Panc1 (cell line): ENCODE measurements at places on chromosomes 13 and 19. TPM values are rescaled to one million over a fixed set of nuclear protein-coding genes. Genes with fewer than 3 reads are reported as not detected.

Gene ZNF426
- 6.1 TPM for total RNA-seq

Gene PLIN5
- total RNA-seq: 0.64 TPM

Gene LILRB2
- total RNA-seq: not detected

- no peaks in the 10 kb centered on the region for H3K4me1 ChIP-seq
- H3K4me3 ChIP-seq: no peak overlapping the region
- H3K27ac ChIP-seq: no peak overlapping the region
- H3K27me3 ChIP-seq: no peaks in the 10 kb centered on the region
- no peaks in the 10 kb centered on the region for H3K36me3 ChIP-seq
Observed at GRCh38 chr13:25633093-25633492, 261.3 kb downstream of the ATP8A2 start.

GRCh38 chr19:40990972-40991381, at the start of gene CYP2B6:
CYP2B6 (plus strand) TSS chr19:40991282; CDS start chr19:40991306, 24 bp downstream.
- H3K27me3 ChIP-seq: no peaks in the 10 kb centered on the region
- no peaks in the 10 kb centered on the region for H3K36me3 ChIP-seq
- DNase-seq: no peak

DNA sequence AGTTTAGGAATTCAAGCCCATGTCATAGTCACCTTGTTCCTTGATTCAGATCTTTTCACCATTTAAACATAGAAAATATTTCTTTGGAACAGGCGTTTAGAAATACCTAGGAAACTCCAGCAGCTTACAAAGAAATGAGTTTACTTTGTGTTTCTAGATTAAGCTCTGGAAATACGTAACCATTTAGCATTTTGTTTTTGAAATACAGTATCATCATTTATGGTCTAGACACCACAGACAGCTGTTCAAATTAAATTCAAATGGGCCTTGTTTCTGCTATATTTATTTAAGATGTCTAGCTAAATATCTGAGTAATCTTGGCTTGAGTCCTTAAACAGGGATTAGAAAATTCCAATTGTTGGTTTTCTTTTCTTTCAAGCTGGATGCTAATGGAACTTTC, 228.5 kb downstream of the NDFIP2 start:
- H3K27ac ChIP-seq: no peak overlapping the region
- no peaks in the 10 kb centered on the region for H3K36me3 ChIP-seq
- no peaks in the 10 kb centered on the region for H3K4me1 ChIP-seq
- no peaks in the 10 kb centered on the region for H3K27me3 ChIP-seq
- DNase-seq: no peak
- H3K4me3 ChIP-seq: no peak overlapping the region

DNA sequence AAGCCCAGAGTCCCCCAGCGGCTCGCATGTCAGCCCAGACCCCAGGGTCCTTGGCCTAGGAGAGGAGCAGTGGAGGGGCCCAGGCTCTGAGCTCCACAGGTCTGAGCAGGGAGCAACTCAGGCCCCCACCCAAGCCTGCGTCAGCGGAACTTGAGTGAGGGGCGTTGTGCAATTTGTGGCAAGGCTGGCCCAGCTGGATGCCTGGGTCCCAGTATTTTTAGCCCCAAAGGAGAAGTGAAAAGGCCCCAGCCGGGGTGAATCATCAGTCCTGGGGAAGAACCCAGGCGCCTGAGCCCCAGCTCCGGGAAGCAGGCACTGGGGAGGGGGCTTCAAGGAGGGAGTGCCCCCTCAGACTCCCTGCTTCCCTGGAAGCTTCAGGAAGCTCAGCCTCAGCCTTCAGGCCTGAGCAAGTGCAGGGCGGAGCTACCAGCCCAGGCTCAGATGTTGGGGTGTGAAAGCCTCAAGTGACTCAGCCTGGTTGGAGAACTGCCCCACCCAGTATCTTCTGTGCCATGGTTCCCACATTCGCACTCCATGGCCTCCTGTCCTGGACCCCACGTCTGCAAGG, 7.2 kb downstream of the MED29 start:
- DNase-seq: peak; percentile 94
- peak overlapping the region; percentile 75 for H3K27ac ChIP-seq
- H3K27me3 ChIP-seq: no peaks in the 10 kb centered on the region
- H3K4me3 ChIP-seq: no peak overlapping the region
- peaks cover 13% of the 10 kb centered on the region for H3K36me3 ChIP-seq

- no peak overlapping the region for H3K27ac ChIP-seq
- peaks cover 4% of the 10 kb centered on the region for H3K4me1 ChIP-seq
Observed at GRCh38 chr19:49155820-49156346, 687 bp upstream of the HRC start.
